Fibroblast of skin of abdomen (primary cell): ENCODE measurements at places on chromosomes 3 and 15.

DNA sequence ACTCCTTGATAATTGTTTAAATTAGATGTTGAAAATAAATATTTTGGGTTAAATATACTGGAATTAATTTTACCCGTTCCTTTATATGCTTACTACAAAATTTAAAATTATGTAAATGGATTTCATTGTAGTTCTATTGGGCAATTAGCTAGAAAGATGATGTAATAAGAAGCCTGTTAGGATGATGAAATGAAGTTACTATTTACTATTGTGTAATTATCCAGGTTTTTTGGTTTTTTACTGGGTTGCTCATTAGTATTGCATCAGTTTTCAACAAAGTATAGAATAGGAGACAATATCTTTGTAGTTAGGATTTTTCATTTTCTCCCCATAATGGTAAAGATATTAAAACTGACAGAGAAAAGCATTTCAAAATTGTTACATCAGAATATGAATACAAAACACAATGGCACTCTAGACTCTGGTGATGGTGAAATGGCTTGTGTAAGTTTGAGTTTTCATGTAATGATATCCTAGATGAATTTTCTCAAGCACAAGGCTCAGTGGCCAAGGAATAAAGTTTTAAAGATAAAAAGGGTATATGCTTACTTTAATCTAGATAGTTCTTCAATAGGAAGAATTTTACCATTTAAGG is 222.0 kb downstream of the P3H2 start:
- no peak for DNase-seq

GRCh38 chr3:24128199-24129005 is 183.3 kb downstream of the NR1D2 start:
- peak; percentile 85 for DNase-seq

DNA sequence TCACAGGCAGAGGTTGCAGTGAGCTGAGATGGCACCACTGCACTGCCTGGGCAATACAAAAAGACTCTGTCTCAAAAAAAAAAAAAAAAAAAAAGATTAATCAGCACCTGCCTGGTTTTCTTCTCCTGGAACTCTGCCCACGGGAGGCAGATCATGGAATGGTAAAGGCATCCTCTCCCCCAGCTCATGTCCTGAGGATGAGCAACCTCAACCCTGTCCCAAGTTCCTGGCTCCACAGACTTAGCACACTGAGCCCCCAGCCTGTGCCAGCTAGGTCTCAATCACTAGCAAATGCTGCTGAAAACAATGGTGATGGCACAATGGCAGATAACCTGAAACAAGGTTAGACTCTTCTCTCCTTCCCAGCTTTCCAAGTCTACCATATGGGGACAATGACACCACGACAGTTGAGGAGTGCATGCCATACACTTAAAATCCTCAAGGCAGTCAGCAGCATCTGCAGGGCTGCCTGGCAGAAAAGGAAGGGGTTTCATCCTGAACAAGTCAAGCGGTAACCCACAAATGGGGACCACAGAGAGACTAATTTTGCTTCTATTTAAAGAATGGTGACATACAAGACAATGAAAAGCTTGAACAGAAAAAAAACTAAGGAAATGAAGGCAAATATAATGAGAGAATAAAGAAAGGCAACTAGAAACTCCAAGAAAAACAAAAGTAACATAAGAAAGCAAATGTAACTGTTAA is 4.8 kb downstream of the CLN6 start:
- no peak for DNase-seq

DNA sequence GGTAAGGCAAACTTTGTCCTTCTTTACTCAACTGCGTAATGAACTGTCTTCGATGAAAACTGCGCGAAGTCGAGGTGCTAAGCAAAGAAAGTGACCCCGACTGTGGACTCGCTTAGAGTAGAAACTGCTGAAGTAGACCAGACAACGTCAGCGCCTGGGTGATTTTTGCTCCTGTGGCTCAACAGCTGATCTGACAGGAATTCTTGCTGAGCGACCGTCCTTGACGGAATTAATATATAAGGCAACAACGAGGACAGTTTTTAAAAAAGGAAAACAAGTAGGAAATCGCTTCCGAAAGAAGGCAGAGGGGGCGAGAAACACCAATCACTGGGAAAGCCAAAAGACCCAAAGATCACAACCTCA is 541 bp downstream of the RPS27L start:
- DNase-seq = no peak

DNA sequence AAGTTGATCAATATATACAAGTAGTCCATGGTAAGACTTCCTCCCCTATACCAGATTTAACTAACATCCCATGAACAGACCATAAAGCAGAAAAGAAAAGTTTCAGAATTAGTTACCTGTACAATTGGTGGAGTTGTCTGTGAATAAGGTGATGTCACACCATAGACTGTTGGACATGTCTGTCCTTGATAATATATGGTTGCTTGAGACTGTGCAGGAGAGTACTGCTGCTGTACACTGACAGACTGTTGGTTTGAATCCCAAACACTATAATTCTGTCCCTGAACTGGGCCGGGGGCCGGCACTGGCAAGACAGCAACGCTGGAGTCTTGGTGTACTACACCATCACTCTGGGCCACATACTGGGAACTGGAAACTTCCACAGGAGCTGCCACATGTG is 77.2 kb downstream of the NBEAL2 start:
- DNase-seq = no peak

DNA sequence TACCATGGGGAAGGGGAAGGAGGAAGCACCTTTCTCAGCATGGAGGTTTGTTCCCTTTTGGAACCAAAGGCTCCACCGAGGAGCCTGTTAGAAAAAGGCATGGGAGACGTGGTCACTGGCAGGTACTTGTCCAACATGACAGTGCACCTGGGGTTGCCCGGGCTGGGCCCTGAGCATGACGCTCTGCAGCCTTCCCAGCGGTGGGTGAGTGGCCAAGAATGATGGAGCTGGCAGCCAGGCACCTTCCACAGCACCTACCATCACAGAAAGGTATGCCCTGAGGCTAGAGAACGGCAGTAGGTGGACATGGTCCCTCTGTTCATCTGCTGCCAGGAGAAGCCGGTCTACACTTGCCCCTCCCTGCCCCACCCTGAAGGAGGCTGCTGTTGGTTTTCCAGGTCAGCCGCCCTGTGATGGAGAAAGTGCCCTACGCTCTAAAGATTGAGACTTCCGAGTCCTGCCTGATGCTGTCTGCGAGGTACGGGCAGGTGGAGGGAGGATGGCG is 29.0 kb upstream of the NR2C2 start:
- no peak for DNase-seq

GRCh38 chr3:157103280-157103679 is 56.7 kb downstream of the CCNL1 start:
- DNase-seq = no peak

DNA sequence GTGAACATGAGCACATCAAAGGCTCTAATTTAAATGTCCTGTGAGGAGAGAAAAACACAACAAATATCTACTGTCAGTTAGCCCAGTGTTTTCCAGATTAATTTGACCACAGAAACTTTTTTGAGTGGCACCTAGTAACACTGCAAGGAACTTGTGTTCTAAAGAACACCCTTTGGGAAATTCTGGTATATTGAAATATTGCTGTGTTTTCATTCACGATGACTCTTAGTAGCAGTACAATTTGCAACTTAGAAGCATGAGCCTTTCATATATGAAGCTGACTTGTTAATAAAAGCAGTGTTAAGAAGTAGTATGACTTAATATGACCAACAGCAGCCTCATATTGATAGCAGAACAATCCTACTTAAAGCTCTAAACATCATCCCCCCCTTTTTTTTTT is 32.0 kb downstream of the B3GALNT1 start:
- DNase-seq = no peak

DNA sequence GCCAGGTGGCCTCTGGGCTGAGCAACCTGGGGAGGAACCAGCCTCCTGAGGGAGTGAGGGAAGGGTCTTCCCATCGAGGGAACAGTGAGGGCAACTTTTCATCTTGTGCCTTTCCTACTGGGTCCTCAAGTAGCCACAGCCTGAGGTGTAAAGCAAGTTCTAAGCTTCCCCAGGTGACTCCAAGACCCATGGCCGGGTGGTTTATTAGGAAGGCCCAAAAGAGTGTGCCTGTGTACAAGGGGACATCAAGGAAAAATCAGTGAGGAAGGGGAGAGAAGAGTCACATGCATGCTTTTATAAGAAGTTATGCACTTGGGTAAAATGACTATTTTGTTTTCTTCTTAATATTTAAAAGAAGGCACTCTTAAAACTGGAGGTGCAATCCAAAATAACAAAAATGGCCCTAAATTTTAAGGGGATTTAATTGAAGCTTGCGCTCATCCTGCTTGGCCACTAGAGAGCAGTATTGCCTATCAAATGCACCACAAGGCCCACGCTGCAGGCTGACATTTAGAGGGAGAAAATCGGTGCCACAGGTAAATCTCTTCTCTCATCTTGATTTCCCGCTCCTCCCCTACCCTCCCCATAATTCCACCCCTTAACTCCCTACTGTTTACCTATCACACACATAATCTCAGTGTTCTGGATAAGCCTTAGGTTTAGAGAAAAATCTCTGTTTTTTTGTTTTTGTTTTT is 6.7 kb downstream of the NANOGP8 start:
- DNase-seq = peak; percentile 57

DNA sequence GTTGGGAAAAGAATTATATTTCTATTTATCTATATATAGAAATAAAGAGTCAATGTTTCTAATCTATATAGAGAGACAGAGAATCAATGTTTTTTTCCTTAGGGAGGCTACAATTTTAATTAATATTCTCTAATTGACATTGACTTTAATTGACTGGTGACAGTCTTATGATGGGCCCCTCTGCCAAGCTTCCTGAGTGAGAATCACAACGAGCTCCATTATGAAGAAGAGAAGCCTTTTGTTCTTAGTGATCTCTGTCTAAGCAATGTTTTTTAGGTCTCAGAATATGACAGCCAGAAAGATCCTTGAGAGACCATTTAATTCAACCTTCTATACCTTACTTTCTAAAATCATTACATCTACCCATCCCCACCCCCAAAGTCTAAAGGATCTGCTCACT is 70.9 kb downstream of the IGSF11 start:
- no peak for DNase-seq

GRCh38 chr3:113096188-113096892 is 105.6 kb downstream of the GTPBP8 start:
- DNase-seq = peak; percentile 45

DNA sequence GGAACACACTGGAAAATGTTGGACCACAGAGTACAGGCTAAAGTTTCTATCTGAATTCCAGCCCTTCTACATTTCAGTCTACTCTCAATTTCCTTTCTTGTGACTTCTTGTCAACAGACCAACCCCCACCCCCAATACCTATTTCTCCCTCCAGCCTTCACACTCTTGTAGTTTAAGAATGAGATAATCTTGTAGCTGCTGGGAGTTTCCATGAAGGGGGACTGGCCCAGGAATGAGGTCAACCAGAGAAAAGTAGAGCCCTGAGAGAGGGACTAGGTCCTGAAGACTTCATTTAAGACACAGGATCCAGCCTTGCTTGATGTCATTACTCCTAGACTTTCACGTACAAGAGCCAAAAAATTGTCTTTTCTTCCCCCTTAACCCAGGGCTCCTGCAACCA is 29.5 kb upstream of the FAM107A start:
- no peak for DNase-seq

GRCh38 chr15:41483519-41483918 is 10.2 kb upstream of the ITPKA start:
- no peak for DNase-seq

- DNase-seq = no peak
Observed at GRCh38 chr3:194870394-194871110, 184.9 kb downstream of the FAM43A start.

- no peak for DNase-seq
Observed at GRCh38 chr3:12886106-12886679, 44.8 kb upstream of the RPL32 start.
